ENCODE measurements at places on chromosomes 3 and 15.
A peak's percentile ranks its signal among the peaks of the same experiment; 100 is the strongest.

DNA sequence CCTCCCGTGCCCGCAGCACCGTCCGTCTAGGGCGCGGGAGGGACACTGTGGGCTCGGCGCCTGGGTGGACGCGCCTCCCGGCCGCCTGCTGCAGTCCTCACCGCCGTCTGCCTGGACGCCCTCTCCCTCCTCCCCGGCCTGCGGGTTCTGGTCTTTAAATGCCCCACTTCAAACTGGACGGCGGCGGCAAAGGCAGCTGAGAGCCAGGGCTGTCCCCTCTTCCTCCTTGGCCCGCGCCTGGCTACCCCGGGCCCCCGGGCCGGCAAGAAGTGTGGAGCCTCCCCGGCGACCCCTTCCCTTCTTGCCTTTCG lies 426 bp downstream of the CBLB start:
- peak; percentile 36 for DNase-seq

- no peak for DNase-seq
Observed at GRCh38 chr15:96245252-96245651, 85.2 kb upstream of the NR2F2 start.

DNA sequence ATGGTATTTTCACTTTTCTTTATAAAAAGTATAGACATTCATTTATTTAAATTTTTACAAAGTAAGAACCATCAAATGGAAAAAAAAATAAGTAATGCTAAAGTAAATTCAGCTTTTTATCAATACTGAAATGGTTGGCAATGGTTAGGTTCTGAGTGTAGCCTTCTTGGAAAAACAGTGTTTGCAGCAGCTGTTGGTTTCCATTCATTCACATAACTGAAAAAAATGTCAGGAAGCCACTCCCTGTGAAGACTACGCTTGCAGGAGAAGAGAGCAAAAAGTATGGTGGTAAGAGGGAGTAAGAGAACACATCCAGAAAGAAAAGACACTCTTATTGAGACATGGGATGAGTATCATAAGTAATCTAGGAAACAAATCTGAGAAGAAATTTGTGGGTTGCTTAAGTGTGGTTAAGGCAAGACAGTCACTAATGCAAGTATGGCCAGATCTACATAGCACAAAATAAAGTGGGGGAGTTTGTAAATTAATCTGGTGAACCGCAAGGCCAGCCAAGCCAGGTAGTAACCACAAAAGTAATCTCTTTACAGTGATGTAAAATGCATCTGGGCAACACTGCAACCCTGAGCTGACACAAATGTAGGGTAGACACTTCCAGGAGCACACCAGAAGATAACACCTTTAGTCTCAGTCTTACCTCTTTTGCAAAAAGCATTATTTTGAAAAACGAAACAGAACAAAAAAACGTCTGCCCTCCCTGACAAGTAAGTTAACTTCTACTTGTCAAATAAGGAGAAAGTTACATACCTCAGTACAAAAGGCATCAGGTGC lies 133.7 kb downstream of the IGSF11 start:
- no peak for DNase-seq

- no peak for DNase-seq
Observed at GRCh38 chr15:55484917-55485672, 22.9 kb downstream of the DNAAF4 start.

DNA sequence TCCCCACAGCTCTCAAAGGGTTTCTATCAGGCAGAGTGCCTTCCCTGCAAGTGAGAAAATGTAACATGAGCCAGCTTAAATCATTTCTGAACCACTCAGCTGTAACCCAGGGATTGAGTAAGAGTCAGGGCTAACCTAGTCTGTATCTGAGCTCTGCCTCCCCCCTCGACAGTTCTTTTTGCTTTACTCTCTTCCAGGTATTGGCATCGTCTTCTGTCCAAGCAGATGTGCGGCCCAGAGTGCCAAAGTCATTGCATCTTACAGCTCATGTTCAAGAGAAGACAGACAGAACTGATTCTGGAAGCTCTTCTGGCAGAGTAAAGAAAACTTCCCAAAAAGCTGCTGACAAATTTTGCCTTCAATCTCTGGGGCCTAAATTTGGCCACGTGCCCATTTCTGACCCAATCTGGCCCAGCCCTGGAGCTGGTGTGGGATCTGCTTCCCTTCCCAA lies 74.8 kb downstream of the ABHD5 start:
- DNase-seq: no peak

GRCh38 chr15:40097096-40097967 lies 11.3 kb downstream of the BMF start:
- no peak for DNase-seq

DNA sequence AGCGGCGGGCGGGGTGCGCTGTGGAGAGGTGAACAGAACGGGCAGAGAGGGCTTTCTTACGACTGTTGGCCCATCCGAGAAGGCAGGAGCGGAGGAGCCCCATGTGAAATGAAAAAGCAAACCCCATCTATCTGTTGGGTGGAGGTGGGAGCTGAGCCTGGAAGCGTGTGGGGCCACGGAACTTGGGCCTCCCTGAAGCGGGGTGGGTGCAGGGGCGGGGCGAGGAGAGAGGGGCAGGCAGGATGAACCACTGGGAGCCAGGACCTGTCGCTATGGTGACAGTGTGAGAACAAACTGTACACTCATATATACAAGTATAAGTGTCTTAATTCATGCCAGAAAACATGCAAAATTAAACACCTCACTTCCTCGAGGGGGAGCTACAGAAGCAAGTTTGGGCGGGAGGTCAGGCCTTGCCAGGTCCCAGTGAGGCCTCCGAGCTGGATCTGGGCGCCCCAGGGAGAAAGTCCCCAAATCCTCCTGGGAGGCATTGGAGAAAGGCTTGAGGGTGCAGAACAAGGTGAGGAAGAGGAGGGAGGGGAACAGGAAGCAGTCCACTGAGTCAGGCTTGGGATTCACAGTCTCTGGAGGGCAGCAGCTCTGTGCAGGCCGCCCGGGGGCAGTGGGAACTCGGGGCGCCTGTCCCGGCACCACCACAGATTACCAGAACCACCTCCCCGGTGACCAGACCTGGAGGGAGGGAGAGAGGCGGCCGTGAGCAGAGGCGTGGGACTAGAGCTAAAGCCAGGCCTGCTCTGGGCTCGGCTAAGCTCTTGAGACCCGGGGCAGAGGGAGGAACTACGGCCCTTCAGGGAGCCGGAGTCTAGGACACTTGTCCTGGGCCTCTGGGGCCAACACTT lies 34.8 kb downstream of the RBPMS2 start:
- DNase-seq: no peak

GRCh38 chr3:16378920-16379319 lies 113.9 kb downstream of the OXNAD1 start:
- no peak for DNase-seq

DNA sequence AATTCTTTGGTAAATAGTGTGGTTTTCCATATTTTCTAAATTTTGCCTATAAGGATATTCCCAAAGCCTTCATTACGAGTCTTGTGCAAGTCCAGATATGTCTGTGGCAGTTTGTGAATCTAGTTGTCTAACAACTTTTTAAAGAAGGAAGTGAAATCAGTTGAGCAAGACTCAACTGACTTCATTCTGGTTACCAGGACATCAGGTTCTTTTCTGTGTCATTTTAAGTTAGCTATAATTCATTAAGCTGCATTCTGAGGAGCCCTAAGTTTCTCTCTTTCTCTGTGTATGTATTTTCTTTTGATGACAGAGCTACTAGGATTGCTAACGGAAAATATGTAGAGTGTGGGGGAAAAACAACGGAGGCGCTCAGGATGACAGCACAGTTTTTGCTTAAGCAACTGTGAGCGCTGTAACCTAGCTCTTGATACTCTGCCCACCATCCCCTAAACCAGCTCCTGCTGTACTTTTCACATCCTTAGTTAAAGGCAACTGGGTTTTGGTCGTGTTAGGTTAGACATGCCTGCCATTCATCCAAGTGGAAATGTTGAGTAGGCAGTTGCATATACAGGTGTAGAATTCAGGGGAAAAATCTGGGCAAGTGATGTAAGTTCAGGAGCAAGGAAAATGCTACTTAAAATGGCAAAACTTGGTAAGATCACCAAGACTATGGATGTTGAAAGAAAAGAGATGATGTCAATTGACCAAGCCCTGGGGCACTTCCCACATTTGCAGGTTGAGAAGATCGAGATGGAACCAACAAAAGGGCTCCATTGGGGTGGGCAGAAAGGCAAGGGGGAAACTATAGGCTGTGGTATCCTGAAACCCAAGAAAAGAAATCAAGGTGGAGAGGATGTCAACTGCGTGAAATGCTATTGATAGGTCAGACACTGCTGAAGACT lies 9.2 kb downstream of the MFSD1 start:
- no peak for DNase-seq

DNA sequence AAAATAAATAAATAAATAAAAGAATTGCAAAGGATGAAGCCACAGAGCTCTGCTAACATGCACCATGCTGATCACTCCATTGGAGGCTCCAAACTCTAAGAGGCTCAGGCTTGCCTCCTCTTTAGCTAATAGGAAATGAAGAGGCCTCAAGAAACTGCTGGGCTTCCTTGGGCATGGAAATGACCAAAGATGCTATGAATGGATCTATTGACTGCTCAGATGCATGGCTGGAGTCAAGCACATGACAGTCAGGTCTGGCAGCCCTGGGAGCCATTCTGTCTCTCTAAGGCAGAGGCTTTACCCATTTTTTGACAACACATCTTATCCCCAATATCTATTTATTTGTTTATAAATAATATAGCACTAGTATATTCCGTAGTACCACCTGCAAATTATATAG lies 5.3 kb upstream of the LIPC start:
- no peak for DNase-seq
